Foreskin keratinocyte (primary cell): ENCODE measurements at places on chromosomes 6 and 20. TPM values are rescaled to one million over a fixed set of nuclear protein-coding genes. Genes with fewer than 3 reads are reported as not detected.

Gene SIRPA
- polyA plus RNA-seq: 24.1 and 28.7 TPM in 2 replicates

Gene CCN2
- 46.4 and 53.1 TPM in 2 replicates for polyA plus RNA-seq

Gene CRISP3
- polyA plus RNA-seq: not detected in 2 replicates

Gene AAR2
- polyA plus RNA-seq: 20.8 and 21.6 TPM in 2 replicates

Gene AIF1
- polyA plus RNA-seq: not detected in 2 replicates

Gene TCF15
- 0.07 TPM in 1 of 2 replicates, not detected in the other for polyA plus RNA-seq
